ENCODE measurements at places on chromosomes 4 and X.

GRCh38 chr4:83138946-83139345 lies 24.4 kb upstream of the PLAC8 start:
- no peak for DNase-seq

DNA sequence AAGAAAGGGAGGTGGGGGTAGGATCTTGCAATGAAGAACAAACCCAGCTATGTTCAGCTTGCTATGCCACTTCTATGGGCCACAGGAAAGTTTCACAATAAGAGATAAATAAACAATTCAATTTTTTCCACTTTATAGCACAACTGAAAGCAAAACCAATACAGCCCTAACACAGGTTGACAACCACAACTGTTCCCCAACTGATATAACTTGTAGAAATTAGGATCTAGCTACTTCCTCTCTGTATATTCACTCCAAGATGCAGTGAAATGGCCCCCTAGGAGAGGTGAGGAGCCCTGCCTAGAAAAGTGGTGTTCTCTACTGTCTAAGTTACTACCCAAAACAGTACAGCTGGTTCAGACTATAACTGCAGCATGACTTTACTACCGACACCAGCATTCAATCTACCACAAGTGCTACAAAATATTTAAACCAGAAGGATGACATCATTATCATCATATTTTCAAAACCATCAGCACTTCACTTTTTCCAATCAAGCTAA lies 77.0 kb downstream of the FBXW7 start:
- no peak for DNase-seq

DNA sequence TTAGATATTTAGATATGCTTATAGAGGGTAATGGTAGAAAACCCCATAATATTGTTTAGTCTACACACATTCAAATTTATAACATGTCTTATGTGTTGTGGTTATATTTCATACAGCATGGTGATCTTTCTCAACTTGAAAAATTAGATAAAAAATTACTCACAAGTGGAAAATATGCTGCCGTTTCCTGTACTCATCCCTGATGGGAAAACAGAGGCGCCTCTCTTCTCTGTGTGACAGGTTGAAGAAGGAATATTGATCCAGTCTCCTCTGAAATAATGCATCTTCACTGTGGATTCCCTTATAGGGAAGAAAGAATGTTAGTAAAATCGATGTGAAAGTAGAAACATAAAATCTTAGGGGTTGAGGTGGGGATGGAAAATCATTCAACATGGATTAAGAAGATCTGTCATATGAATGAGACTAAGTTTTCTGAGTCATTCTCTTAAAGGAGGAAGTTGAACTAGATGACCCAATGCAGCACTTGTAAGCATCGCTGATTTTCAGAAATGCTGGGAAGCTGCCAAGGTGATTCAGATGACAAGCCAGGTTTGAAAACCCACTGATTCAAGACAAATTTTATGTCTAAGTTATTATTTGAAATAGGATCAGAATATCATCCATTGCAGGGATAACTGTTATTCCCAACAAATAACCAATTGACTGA lies 70.7 kb downstream of the ANKRD50 start:
- peak; percentile 62 for DNase-seq

DNA sequence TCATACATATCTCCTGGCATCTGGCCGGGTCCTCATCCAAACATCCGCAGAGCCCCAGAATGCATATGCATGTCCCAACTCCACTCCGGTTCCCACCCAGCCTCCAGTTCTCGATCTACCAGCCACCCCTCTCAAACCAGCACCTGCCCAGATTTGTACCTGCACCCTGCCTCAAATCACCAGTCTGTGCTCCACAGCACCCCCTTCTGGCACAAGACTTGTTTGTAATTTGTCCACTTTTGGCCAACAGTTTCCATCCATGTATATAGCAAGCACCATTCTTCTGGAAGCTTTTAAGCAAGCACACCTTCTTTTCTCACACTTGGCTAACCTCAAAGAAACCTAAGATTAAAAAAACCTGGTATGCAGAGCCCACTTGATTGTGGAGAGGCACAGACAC lies 644.1 kb downstream of the MID1IP1 start:
- DNase-seq, result no peak

DNA sequence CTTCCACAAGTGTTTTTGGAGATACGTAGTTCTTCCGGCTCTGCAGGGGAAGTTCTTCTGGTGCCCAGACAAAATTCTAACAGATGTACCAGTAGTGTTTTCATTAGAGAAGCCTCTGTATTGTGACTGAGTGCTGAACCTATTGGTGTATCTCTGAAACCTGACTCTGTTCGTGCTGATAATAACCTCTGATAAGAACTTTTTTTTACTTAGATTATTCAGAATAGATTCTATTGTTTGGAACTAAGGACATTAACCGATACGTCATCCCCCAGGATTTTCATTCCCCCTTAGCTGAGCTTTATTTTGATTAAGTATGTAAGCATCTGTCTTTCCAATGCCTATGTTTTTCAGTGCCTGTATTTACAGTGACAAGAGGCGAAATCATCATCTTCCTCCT lies 362.9 kb downstream of the PDGFC start:
- DNase-seq, result no peak

DNA sequence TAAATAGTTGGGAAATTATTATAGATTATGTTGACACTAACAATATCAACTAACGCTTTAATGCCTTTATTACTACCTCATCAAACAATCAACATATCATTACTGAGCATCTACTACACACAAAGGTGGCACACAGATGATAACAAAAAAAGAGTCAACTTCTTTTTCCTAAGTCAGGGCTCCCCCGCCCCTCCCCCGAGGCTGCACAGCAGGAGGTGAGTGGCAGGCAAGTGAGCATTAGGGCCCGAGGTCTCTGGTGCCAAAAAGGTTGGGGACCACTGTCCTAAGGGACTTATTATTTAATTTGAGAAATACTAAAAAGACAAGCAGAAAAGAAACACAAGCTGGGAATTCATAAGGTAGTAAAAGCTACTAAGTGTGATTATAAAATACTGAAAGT lies 50.3 kb upstream of the MCF2 start:
- DNase-seq, result no peak

Data from HS-27A (cell line).